ENCODE measurements at places on chromosomes 16 and 17.

GRCh38 chr17:32452281-32452680, 8.0 kb downstream of the PSMD11 start:
- no peak for DNase-seq

DNA sequence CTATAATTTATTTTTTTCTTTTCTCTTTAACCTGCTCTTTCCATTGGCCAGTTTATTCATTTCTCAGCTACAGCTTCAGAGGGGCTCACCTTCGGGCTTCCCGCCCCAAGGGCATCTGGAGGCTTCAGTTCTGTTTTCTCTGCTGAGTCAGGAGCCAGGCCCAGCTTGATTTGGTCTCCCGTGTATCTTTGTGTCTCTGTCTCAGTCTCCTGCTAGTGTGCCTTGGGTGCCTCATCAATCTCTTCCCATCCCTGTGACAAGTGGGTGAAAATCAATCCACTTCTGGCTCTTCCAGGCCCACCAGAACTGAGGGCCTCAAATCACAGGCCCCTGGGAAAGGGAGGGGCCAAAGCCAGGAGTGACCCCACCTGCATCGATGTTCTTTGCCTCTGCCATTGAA, 72.1 kb downstream of the CCDC182 start:
- no peak for DNase-seq

DNA sequence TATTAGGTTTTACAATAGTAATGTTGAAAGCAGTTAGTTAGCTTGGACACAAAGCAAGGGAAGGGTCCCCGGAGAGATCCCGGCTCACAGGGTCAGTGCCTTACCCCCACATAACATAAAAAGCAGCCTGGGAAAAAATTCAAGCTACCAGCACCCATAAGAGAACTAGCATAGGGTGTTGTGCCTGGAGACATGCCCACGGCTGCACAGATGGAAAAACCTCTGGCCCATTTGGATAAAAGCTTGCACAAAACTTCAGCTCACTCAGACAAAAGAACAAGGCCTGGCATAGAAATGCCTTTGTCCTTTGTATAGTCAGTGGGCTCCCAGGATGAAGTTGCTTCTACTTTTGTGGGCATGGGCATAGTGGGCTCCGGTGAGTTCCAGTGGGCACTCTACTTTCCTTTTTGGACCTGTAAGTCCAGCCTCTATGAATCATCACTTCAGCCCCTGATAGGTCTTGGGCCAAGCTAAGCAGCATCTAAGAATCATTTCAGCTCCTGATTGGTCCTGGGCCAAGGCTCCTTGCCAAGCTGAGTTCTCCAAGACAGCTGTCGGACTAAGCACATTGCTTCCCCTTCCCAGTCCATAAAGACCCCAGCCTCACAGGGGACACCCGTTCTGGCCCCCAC, 1.3 kb upstream of the RDM1 start:
- no peak for DNase-seq

DNA sequence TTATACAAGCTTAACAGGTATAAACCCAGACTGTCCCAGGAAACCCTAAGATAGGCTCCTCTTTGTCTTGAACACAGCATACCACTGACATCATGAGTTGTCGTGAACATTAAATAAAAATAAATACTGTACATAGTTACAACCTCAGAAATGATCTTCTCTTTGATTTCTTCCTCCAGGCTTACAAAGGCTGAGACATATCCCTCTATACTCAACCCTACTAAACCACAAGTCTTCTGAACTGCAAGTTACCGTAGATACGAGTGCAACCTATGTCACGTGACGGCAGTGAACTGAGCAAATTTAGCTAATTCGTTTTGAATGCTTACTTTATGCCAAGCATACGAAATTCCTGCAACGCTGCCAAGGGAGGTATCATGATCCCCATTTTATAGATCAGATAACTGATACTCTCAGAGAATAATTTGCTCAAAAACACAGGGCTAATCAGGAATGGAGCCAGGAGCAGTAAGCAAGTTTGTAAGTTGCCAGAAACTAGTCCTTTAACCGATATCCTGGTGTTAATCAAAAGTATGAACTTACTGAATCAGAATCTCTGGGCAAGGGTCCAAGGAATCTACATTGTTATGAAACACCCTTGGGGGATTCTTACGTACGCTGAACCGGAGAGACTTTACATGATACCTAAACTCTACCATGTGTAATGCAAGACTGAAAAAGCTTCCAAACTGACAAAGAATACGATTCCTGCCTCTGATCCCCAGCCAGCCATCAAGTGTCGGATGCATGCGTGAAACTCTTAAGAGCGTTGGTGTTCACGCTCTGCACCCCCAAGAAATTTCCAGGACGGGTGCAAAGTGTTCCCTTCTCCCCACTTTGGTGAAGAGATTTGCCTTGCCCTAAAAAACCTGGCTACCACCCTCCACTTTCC, 106.2 kb downstream of the XYLT1 start:
- DNase-seq = peak; percentile 44

DNA sequence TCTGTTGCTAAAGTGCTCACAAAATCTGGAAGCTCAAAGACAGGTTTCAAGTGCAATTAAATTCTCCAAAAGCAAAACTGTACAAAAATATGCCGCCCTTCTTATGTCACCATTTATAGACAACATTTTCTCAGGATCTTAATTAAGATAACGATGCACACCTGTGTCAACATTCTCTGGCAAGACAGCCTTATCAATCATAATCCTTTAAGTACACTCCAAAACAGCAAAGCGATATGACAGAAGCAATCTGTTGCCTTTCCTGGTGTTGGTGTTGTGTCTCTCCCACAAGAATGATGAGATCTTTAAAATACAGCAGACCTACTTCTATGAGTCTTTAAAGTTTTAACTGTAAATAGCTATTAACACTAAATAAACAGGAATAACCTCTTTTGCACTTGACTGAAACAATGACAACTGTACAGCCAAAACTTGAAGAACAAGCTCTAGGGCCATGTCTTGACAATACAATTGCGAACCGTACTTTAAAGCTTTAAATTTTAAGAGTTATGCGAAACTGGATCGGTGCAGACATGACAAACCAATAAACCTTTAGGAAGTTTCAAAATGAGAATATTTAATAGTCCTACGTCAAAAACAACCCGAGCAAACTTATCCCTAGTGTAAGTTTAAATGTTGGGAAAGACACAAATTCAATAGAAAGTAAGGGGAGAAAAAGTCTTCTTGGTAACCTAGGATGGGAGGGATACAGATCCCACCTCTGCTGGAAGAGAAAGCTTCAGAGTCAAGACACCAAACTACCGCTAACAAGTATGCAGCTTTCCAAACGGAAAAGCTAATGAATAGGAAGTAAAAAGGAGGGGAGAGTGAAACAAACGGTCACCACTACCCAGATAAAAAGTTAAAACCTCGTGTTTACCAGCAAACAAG, 3.3 kb upstream of the IRX5 start:
- DNase-seq = no peak

DNA sequence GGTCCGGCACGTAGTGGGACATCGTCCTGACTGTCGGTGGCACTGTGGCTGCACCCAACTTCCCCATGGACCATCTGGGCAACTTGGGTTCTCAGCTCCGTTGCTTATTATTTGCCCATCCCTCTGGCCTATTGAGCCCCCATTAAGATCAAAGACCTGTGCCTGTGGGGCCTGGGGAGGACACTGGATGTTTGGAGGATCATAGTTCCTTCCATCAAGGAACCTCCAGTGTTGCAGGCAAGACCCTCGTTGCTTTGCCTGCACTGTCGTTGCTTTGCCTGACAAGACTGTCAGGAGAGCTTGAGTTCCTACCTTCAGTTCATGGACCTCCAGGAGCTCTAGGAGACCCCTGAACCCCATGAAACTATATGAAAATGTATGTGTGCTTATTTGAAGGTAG, 127.2 kb downstream of the CCDC144A start:
- DNase-seq = no peak

GRCh38 chr16:81692021-81692420, 87.1 kb upstream of the PLCG2 start:
- no peak for DNase-seq

DNA sequence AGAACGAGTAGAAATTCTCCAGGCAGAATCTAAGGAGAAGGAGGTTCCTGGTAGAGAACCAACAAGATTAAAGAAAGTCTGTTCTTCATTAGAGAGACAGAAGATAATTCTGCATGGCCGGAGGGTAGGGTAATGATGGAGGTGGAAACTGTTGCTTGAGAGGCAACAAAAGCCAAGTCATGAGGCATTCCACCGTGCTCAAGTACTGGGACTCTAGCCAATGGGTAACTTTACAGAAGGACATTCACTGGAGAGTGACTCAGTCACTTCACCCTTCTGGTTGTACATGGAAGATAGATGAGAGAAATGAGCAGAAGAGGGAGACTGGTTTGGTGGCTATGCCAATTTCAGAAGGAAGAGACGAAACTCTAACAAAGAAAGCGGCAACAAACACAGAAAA, 53.6 kb upstream of the ANKFN1 start:
- no peak for DNase-seq

DNA sequence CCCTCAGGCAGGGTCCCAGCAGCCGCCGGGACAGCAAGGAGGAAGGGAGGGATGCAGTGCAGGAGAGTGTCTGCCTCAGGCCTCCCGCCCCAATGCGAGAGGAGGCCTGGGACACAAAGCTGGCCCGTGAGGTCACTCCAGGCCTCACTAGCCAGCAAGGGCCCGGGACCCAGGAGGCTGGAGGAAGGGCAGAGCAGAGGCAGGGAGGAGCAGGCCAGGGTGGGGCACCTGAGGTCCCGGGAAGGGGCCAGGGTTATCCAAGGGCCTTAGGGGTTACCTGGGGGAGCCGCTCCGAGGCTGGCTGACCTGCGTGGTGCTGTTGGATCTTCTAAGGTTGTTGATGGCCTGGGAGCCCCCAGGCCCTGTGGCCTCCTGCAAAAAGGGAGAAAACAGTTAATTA, 14.1 kb downstream of the CEP131 start:
- DNase-seq = no peak

- no peak for DNase-seq
Measured at GRCh38 chr17:41013181-41013580, 4.3 kb upstream of the KRTAP3-1 start.

GRCh38 chr17:61849674-61850073, 13.7 kb downstream of the BRIP1 start:
- DNase-seq = no peak

GRCh38 chr16:72241930-72242329, 70.0 kb upstream of the PMFBP1 start:
- no peak for DNase-seq

DNA sequence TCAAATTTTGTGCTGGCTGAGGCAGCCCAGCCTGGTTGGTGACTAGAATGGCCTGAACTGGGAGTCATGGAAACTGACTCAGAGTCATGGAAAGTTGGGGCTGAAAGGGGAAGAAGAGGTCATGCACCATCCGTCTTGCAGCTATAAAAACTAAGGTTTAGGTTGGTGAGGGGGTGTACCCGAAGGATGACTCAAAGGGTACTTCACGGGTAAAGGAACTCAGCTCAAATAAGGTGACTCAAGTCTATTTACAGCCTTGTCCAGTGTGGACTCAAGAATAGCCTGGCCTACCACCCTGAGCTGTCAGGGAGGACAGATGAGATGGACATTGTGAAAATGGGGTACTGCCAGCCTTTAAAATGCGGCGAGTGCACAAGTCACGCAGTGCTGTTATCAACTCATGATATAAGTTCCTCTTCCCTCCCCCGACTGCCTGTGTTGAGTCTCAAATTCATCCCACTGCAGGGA, 18.6 kb downstream of the CD300LB start:
- DNase-seq = no peak

Measured in activated CD4-positive, CD25-positive, alpha-beta regulatory T cell treated with anti-CD3 and anti-CD28 coated beads, Interleukin-2, amount 50 U/mL, for 16 hours (primary cell).